ENCODE measurements at places on chromosomes 5 and 9.

DNA sequence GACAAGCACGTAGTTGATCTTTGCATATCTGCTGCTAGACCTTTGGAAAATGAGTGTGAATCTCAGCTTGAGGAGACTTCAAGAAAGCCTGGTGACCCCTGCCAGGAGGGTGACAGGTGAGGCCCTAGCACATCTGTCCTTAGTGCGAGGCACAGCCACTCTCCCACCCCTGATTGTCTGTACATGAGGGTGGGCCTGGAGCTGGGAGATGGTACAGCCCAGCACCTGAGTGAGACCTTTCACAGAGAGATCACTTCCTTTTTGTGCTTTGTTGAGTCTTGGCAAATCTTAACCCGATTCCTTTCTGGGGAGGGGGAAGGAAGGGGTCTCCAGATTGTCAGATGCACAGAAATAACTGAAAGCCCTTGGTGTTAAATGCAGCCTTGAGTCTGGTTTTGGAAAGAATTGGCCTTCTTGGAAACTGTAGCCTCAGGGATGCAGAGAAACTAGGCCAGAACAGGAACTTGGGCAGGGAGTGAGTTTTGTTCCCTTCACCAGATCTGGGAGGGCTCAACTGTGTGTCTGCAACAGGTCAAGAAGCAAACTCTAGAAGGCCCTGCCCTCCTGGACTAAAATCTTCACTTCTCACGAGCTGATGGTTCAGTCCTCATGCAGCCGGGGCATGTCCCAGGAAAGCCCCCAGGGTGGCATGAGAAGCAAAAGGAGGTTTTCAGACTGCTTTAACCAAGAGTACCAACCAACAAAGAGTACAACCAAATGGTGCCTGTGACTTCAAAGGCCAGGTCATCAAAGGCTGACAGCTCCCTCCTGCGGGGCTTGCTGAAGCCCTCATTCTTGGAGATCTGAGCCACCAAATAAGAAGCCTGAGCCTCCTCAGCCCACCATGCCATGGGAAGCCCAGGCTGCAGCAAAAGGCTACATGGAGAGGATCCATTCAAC is 20.8 kb upstream of the SEMA4D start:
- DNase-seq: no peak

DNA sequence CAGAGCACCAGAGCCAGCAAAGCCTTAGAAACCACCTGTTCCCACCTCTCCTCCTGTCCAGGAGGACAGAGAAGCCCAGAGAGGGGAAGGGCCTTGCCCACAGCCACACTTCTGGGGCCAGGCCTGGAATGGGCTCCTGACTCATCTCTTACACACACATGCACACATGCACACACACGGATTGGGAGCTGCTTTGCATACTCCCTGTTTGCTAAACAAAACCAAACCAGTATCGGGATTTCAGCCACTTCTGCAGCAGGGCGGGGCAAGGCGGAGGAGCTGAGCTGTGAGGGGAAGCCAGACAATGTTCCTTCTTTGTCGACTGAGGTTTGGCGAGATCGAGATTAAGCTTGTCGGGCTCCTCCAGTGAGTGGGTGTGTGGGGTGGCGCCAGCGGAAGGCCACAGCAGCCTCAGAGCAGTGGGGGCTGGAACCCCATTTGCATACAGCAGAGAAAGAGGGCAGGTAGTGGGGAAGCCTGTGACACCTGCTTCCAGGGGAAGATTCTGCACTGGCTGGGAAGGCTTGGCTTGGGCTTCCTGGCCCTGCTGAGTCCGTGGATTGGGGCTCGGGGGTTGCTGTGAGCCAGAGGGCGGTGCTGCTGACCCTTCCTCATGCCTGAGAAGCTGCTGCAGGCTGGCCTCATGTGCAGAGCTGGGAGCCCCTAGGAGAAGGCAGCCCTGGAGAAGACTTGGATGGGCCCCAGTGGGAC is 16.1 kb downstream of the GFI1B start:
- no peak for DNase-seq

- DNase-seq: no peak
Observed at GRCh38 chr9:112711050-112711689, 6.7 kb downstream of the INIP start.

- DNase-seq: no peak
Observed at GRCh38 chr9:84238652-84239051, 101.9 kb downstream of the SLC28A3 start.

DNA sequence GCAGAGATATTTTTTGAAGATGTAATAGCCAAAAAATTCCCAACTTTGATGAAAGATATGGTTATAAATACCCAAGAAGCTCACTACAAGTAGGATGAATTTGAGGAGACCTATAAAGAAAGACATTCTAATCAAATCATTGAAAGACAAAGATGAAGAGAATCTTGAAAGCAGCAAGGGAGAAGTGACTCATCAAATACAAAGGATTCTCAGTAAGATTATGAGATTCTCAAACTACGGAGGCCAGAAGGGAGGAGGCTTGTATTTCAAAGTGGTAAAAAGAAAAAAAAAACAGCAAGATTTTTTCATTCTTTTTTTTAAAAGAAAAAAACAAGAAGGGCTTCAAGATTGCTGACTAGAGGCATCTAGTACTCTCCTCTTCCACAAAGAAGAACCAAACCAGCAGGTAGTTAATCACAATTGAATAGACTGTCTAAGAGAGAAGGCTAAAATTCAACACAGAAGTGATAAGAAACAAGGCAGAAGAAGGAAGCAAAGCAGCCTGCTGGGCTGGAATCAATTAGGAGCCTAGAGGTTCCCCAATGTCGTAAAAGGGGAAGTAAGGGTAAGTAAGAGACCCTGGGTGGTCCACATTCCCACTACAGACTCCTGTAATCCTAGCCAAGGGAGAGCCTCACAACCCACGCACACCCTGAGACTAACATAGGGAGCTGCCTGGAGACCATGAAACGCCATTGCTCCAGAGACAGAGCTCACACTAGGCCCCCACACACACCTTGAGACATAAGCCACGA is 59.1 kb upstream of the NIPAL4 start:
- no peak for DNase-seq

GRCh38 chr9:69342769-69343168 is 17.8 kb downstream of the ENTREP1 start:
- DNase-seq: no peak

DNA sequence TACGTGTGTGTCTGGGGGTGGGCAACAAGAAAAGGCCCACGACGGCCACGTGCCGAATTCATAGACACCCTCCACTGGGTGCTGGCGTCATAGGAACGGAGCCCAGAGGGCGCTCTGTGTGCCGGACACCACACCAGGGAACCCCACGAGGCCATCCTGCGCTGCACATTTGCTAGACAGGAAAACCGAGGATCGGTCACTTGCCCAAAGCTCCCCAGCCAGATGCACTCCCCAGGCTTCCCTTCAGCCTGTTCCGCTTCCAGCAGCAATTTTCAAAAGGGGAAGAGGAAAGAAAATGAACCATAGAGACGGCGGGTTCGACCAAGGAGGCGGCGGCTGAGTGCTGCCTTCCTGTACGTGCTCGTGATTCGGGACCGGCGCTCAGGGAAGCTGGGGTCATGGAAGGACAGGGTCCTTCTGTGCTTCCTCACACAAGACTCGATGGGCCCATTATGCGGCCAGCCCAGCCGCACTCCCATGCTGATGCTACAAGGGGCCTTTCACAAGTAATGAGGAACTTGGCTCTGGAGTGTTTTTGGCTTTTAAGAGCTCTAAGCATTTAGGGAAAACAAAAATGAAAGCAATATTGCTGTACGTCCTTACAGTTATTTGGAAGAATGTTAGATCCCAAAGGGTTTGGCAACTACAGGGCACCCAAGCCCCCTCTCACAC is 124.6 kb upstream of the SARDH start:
- DNase-seq: no peak

GRCh38 chr9:114002986-114003350 is 75.1 kb downstream of the AMBP start:
- no peak for DNase-seq

GRCh38 chr5:7770436-7770835 is 80.5 kb downstream of the CFAP90 start:
- no peak for DNase-seq

DNA sequence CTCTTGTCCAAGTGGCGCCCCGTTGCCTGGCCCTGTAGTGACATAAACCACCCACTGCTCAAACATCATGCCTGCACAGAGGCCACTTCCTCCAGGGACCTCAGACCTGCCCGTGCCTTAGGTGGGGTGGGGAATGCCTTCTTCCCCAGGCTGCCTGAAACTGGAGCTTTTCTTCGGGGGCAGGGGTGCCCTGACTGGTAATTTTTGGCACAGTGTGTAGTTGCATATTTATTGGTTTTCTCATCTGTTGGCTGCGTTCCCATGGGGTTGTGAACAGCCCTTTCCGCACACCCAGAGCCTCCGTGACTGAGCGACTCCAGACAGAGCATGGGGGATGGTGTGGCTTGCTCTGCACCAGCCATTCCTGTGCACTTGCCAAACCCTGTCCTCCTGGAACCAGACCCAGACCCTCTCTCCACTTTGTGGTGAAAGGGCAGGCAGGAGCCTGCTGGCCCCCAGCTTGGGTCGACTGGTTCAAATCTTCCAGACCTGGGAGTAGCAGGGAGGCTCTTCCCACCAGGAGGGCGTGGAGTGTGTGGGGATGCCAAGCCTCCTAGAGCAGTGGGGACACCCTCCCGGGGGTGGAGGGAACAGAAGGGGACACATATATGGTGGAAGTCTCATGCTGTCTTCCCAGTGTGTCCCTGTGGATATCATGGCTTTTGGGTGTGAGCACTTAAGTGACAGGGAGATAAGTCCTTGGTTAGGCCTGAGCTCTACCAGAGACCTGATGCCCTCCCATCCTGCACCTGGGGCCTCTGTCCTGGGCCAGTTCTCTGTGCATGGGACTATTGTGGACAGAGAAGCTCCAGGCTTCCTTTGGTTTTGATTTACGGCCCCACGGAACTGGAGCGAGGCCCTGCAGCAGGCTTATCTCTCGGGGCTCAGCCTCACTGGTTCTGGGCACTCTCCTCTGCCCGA is 39.6 kb downstream of the WNK2 start:
- DNase-seq: no peak

DNA sequence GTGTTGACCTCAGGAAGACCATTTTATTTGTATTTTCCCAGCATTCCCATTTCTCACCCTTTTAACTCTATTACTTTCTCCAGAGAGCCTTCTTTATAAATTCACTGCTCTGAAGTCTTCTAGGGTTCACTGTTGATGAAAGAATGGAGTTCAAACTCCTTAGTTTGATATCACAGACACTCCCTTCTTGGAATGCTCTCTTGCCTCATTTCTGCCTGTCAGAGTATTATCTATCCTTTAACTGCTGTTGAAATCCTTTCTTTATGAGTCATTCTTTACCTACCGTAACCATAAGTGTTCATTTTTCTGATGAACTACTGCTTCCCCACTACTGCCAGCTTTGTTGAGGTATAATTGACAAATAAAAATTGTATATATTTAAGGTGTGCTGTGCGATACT is 4.3 kb downstream of the RIC1 start:
- DNase-seq: no peak

GRCh38 chr5:66882606-66883227 is 286.5 kb downstream of the MAST4 start:
- DNase-seq: no peak

GRCh38 chr9:136750526-136750925 is 2.2 kb upstream of the LCN6 start:
- no peak for DNase-seq

GRCh38 chr9:114893221-114894010 is 37.0 kb downstream of the TNFSF8 start:
- DNase-seq: no peak

DNA sequence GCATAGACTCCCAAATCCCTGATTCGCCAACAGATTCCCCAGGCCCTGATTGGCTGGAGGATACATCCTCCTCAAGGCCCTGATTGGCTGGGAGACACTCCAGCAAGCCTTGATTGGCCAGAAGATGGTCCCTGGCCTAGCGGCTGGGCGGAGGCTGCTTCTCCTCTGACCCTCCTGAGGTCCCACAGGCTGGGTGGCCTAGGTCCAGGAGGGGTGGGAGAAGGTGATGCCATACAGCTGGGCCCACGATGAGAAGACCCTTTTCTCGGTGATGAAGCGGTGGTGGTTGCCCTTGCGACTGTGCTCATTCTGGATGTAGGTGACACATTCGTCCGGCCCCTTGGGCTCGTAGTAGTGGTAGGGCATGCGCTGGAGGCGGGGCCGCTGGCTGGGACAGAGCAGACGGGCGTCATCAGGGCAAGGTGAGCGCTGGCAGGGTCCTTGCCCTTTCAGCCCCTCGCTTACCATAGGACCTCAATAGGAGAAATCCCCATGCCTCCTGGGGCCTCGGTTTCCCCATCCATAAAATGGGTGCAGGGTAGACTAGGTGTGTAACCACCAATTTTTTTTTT is 9.0 kb upstream of the AK1 start:
- no peak for DNase-seq

GRCh38 chr5:169861934-169862333 is 118.4 kb downstream of the INSYN2B start:
- DNase-seq: no peak

GRCh38 chr5:1886846-1887587 is 4.3 kb upstream of the IRX4 start:
- no peak for DNase-seq

- DNase-seq: no peak
Observed at GRCh38 chr5:73354406-73354805, 94.2 kb downstream of the FOXD1 start.

GRCh38 chr5:141001446-141001843 is 35.2 kb downstream of the PCDHAC2 start:
- DNase-seq: no peak

- DNase-seq: no peak
Observed at GRCh38 chr9:72843520-72844439, 109.1 kb downstream of the ALDH1A1 start.

- DNase-seq: no peak
Observed at GRCh38 chr9:124222918-124223720, 34.6 kb upstream of the NEK6 start.

GRCh38 chr9:129392093-129392541 is 214.1 kb upstream of the IER5L start:
- no peak for DNase-seq

DNA sequence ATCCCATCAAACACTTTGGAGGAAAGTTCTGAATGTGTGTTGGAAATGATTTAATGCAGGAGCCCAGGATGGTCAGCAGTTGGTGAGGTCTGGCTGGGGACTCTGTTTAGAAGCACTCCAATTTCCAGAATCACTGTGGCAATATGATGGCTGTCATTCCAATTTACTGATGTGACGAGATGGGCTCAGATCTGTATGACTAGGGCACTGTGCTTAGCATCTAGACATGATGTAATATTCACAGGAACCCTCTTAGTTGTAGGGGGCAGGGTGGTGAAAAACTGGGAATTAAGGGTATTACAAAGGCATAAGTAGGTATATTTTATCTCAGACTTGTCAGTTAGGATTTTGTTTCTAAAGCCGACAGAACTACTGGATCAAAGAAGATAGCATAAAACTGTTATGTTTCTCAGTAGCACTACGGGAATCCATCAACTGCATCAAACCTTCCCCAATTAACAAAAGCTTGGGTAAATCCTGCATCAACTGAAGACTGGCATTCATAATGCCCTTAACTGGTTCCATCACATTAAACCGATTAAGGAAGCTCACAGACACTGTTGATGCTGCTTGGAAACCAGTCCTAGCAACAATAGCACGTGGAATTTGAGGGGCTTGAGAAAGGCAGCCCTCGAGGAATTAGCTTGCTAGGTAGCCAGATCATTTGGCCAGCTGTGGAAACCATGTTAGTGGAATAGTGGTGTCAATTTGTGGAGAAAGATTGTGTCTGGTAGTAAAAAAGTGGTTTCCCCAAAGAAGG is 86.1 kb downstream of the SV2C start:
- no peak for DNase-seq
